Activated CD4-positive, alpha-beta T cell treated with anti-CD3 and anti-CD28 coated beads for 36 hours (primary cell): ENCODE measurements at places on chromosomes 6 and 20. TPM values are rescaled to one million over a fixed set of nuclear protein-coding genes. Genes with fewer than 3 reads are reported as not detected.

DNA sequence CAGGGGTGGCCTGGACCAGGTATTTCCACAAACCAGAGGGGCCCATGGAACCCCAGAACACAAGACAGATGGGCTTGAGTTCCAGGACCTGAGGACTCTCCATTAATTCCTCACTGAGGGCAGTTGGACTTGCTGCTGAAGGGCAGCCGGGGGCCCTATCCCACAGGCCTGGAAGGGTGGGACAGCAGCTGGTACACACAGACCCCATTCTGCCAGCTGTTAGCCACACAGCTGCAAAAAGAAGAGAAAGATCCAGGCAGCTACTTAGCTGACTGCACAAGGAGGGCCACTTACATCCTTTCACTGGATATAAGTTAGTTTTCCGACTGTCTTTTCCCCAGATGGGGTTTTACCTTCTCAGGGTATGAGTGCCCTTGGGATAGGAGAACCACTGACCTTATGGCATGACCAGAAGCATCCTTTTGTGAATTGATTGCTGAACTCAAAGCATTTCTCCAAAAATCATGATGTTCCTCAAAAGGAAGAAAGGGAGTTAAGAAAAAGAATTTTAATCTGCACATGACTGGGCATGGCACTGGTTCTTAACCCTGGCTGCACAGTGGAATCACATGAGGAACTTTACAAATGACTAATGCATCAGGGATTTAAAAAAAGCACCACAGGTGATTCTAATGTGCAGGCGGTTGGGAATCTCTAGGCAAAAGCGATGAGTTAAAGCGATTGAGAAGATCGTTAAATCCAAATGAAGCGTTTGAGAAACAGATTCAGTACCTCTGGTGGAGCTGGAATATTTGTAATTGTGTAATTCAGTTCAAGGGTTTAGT, 199.4 kb downstream of the TFAP2A start:
- no peak for DNase-seq

DNA sequence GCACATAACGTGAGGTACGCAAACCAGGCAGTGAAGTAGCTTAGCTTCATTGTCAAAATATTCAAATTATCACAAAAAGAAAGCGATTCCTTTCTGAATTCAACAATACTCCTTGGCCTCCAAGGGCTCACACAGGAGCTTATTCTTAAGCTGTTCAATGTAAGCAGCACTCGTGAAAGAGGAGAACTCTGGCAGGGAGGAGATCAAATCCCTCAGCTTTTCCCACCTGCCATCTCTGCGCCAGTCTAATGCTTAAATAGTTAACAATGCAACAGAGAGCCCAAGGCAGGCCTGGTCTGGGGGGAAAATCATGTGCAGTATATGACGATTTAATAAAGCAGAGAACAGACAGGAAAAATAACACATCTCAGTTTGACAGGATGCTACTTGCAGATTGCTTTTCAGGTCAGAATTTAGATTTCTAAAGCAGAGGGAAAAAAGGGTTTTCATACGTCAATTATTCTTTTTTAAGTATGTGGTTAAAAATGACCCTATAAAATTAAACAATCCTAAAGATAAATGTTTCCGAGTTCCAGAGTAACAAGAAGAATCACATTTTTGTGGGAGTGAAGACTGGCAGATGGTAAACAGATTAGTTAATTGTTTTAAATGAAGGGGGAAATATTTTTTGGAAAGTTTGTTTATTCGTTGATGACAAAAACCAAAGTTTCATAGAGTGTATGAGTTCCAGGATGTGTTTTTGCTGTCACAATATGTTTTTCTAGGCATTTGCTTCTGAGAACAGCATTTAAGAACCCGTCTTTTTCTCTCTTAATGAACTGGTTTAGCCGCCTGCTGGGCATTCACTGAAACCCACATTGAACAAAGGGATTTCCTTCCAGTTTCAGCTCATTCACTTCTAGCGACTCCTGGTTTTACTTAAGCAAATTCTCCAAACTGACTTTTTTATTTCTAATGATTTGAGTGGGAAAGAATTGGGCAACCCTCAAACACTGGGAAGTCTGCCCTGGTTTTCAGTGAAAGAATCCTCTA, 45.9 kb downstream of the PLAGL1 start:
- DNase-seq = no peak

GRCh38 chr6:134822920-134823709, 126.8 kb downstream of the ALDH8A1 start:
- DNase-seq = peak; percentile 36

GRCh38 chr20:2390951-2391675, 10.4 kb downstream of the TGM6 start:
- no peak for DNase-seq

DNA sequence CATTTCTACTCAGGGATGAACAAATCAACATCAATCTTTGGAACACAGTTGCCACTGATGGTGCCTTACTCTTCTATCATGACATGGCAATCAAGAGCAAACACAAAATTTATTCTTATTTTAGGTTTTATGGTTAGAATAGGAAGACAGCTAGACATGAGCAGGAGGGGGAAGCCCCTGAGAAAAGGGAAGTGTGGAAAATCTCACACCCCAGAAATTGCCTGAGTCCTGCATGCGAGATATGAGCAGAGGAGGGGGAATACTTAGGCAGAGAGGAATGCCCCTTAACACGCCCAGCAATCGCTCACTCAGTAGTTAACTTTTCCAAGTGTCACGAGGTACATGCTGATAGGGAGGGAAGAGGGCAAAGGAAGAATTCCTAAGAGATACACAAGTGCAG, 79.3 kb downstream of the PLG start:
- DNase-seq = no peak

DNA sequence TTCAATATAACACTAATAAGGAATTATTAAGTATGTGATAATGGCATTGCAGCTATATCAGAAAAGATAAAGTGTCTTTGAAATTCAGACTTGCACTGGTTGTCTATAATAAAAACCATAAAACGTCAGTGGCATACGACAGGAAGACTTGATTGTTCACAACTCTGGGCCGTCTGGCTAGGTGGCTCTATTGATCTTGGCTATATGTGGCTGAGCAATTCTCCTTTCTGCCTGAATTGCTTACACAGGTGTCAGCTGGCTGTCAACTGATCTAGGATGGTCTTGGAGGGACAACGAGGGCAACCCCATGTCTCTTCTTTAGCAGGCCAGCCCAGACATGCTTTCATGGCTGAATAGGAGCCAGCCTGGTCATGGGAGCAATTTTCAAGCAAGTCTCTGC, 359.1 kb downstream of the QKI start:
- no peak for DNase-seq

DNA sequence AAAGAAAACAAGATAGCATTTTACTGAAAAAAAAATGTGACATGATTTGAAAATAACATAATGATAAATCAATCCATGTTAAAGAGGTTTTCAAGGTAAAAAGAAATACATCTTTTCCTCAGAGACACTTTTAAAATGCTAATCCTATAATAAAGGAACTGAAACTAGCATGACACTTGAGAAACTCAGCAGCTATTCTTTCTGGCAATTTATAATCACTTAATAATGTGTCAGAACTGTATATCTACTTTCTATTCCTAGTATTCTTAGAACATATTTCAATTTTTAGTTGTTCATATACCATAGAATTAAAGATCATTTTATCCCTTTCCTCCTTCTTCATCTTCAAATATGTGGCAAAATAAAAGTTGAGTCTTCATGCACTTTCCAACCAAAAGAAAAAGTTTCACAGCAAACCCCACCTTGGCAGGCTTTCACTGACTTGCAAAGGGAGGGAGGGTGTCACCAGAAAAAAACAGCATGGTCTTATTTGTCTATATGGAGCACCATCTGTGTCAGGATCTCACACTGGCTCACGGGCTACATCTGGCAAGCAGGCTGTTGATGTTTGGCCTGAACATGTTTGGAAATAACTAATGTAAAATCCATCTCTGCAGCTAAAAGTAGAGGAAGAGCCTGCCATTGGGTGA, 48.5 kb downstream of the FHL5 start:
- DNase-seq = no peak

GRCh38 chr20:50508171-50508755, 1.9 kb upstream of the PTPN1 start:
- no peak for DNase-seq

- no peak for DNase-seq
These were observed 96.1 kb upstream of the MAN1A1 start for GRCh38 chr6:119445666-119446065.

- DNase-seq = no peak
These were observed 327.1 kb downstream of the ARHGAP18 start for GRCh38 chr6:129382916-129383315.

- DNase-seq = no peak
These were observed 538 bp upstream of the ENPP1 start for GRCh38 chr6:131807321-131807643.

DNA sequence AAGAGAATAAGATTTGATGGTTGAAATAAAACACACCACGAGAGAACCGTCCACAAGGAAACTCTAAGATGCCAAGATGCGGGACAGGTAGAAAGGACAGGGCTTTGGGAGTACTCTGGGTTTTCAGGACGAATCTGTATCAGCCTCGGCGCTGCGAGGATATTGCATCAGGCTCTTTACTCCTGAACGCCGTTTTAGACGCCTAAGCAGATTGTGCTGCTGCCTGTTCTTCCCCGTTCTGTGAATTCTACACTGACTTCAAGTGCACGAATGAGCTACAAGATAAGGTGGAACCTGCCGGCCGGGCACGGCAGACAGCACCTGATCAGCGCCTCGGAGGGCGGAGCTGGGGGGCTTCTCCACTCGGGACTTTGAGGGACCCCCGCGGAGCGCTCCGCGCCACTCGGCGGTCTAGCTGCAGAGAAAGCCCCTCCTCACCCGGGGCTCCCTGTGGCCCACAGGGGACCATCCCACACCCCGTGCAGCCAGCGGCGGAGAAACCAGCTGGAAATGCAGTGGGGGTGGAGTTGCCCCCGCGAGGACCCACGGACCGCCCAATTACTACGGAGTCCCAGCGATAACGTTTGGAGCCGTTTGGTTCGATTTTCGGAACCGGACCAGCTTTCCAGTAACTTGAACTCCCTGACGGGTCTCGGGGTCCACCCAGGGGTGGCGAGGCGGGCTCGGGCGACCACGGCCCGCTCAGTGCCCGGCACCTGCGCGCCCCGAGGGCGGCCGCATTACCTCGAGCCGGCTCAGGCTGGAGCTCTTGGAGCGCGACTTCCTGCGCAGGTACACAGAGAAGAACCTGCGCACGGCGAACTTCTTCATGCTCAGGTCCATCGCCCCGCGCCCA, 646 bp downstream of the RPS6KA2 start:
- DNase-seq = peak; percentile 47

DNA sequence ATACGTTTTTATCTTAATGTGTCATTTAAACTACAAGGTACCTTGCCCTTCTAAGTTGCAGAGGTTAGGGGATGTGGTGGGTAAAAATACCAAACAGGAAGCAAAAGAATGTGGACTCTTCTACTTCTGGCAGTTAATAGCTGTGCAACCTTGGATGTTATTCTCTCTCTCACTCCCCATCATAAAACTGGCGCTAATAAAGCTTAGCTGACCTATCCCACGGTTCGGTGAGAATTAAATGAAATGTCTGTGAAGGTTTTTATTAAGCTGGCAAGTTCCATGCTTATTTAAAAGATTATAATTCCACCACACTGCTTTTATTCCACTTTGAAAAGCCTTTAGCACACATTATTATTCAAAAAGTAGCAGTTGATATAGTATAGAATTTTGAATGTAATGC, 127.8 kb upstream of the SLC22A23 start:
- no peak for DNase-seq

GRCh38 chr6:138493413-138493812, 5.9 kb downstream of the NHSL1 start:
- no peak for DNase-seq

DNA sequence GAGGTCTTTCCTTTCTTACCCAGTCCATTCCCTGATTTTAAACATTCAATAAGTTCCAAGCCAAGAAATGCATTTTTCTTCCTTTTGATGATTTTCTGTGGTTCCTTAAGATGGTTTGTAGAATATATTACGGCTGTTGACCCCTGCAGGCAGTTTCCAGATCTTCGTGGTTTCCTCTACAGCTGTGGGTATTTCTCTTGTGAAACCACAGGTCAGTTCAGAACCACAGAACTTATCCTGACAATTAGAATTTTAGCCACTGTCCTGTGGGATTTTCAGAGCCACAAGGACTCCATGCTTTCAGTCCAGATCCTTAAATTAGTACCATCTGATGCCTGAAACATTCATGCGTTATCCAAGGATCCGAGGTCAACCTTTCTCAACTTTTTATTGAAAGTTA, 29.7 kb upstream of the EXOC2 start:
- no peak for DNase-seq

GRCh38 chr6:42378125-42378524, 73.6 kb downstream of the TRERF1 start:
- DNase-seq = peak; percentile 54

- no peak for DNase-seq
These were observed 41.5 kb downstream of the CD83 start for GRCh38 chr6:14159090-14159489.

GRCh38 chr6:109795994-109796555, 105.0 kb downstream of the FIG4 start:
- no peak for DNase-seq

The PHACTR1 gene
- not detected for total RNA-seq

The FAM217A gene
- total RNA-seq = not detected

The TRAM2 gene
- 3.6 TPM for total RNA-seq

The CST1 gene
- total RNA-seq = not detected

The GNRH2 gene
- 8.3 TPM for total RNA-seq

The FAM83C gene
- not detected for total RNA-seq
